ENCODE measurements at places on chromosomes 2 and 18.

- DNase-seq: no peak
These were observed 135.9 kb downstream of the CYP26B1 start for GRCh38 chr2:72011791-72012190.

- DNase-seq: no peak
These were observed 58.4 kb downstream of the ITGB1BP1 start for GRCh38 chr2:9364791-9365497.

DNA sequence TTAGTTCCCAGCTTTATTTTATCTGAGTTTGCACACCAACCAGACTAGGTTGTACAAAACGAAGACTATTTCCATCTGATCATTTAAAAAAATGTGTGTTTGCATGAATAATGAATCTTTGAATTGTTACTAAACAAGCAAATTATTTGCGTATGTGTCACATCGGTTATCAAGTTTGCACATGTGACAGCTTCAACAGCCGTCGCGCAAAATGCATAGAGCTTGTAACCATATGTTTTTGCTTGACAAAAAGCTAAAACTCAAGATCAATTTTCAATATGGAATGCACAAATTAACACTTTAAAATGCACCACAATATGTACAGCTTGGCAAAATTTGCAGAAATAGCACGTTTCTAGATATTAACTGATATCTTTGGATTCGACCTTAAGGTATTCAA lies 184.1 kb downstream of the PTGR3 start:
- no peak for DNase-seq

DNA sequence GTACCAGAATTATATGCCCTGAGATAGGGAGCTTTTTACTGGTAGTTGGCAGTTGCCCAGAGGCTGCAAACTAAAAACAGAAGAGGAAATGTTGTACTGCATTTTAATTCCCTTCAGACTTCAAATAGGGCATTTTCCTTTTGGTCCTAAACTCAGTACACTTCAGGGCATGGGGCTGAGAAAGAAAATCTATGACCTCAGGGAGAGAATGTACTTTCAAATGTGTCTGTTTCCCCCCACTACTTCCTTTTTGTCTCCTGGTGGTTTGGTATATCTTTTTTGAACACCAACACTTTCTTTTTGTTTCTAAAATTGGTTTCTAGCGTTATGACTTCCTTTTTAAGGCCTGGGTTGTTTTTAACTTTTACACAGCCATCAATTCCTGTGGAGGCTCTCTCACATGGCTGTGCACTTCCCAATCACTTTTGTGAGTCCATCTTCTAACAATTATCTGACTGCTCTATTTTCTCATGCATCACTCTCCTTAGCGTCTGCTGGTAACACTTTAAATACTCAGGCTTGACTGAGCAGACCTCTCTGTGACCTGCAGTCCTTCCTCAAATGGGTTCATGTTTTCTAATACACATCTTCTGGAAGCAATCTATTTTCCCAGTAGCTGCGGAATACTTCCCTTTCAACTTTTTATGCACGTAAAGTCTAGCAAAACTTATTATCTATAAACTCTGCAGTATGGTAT lies 596.0 kb downstream of the LRP1B start:
- no peak for DNase-seq

- DNase-seq: no peak
These were observed 373.0 kb downstream of the CDH2 start for GRCh38 chr18:27803957-27804356.

DNA sequence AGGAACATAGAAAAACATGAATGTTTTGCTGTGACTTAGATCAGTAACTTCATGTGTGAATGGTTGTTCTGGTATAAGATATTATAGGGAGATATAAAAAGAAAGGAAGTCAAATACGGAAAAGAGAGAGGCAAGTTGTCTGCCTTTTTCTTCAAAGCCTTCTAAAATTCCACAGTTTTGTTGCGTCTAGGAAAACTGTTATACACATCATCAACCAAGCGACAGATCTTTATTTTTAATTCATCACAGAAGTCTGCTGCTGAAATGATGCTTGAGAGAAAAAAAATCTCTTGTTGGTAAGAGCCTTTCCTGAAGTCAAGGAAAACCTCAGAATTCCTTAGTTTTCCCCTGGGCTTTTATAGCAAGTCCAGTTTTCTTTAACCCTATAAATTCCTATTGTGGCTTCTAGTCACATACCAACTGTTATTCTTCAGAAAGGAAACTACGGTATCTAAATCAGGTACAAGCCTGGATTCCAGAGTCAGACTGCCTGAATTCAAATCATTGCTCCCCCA lies 36.3 kb upstream of the TANC1 start:
- no peak for DNase-seq

DNA sequence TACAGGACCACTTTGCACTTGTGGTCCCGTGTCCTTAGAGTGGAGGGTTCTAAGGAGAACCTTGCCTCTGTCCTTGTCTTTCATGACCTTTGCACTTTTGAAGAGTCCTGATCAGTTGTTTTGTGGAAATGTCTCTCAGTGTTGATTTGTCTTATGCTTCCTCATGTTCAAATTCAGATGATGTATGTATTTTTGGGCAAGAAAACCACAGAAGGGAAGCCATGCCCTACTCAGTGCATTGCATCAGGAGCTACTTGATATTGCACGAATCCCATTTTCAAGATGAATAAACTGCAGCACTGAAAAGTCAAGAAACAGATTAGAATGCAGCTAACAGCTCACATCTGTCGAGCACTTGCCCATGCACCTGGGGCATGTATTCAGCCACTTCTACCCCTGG lies 152.2 kb downstream of the INHBB start:
- DNase-seq: no peak

- DNase-seq: no peak
These were observed 583.2 kb upstream of the ID2 start for GRCh38 chr2:8098476-8099266.

DNA sequence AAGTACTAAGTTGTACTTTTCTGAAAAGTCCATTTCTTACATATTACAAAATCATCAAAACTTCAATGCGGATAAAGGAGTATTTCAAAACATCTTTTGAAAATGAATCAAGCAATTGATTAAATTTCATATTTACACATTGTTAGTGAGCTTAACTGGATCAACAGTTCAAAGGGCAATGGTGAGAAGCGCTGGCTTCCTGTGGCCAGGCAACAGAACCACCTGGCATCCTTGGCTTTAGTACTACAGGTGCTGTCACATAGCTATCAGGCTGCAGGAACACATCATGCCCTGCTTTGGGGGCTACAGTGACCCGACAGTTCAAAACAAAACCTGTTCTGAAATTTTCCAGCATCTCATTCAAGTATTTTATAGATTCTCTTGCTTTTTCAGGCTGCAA lies 59.2 kb downstream of the SMAD2 start:
- DNase-seq: no peak

DNA sequence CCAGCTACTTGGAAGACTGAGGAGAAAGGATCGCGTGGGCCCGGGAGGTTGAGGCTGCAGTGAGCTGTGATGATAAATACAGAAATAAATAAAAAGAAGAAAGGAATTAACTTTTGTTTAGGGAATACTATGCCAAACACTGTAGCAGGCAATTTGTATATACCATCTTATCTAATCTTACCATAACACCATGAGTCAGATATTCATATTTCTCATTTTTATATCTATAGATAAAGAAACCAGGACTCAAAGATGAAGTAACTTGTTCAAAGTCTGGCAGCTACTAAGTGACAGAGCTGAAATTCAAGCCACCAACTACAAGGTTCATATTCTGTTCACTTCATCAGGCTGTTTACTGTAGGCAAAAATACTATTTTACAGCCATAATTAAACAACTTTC lies 119.2 kb upstream of the SLC39A10 start:
- DNase-seq: no peak

DNA sequence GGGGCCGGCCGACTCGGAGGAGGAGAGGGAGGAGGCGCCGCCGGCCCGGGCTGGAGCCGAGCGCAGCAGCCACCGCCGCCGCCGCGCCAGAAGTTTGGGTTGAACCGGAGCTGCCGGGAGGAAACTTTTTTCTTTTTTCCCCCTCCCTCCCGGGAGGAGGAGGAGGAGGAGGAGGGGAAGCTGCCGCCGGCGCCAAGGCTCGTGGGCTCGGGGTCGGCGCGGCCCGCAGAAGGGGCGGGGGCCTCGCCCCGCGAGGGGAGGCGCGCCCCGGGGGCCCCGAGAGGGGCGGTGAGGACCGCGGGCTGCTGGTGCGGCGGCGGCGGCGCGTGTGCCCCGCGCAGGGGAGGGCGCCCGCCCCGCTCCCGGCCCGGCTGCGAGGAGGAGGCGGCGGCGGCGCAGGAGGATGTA lies 316 bp downstream of the CRIM1 start:
- no peak for DNase-seq
